ENCODE measurements at places on chromosomes 5 and 9.
A peak's percentile ranks its signal among the peaks of the same experiment; 100 is the strongest.

GRCh38 chr5:149174847-149175234, 33.5 kb downstream of the ABLIM3 start:
- DNase-seq = no peak

- no peak for DNase-seq
Observed at GRCh38 chr9:90290716-90291485, 351.7 kb downstream of the DIRAS2 start.

DNA sequence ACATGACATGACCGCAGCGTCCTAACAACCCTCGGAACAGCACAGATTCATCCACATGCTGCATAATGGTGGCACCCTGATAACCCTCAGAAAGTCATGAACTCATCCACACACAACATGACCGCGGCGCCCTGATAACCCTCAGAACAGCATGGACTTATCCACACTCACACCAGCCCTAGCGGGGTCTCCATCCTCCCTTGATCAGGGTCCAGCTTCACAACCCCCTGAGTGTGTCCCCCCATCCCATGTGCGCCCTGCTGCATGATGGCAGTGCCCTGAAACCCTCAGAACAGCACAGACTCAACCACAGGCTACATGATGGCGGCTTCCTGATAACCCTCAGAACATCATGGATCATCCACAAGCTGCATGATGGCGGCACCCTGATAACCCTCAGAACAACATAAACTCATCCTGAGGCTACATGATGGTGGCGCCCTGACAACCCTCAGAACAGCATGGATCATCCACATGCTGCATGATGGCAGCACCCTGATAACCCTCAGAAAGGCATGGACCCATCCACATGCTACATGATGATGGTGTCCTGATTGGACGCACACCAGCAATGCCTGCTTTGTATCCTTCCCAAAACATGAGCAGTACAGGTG, 28.3 kb downstream of the SLC6A3 start:
- no peak for DNase-seq

GRCh38 chr9:5586391-5586802, 42.5 kb upstream of the RIC1 start:
- no peak for DNase-seq

DNA sequence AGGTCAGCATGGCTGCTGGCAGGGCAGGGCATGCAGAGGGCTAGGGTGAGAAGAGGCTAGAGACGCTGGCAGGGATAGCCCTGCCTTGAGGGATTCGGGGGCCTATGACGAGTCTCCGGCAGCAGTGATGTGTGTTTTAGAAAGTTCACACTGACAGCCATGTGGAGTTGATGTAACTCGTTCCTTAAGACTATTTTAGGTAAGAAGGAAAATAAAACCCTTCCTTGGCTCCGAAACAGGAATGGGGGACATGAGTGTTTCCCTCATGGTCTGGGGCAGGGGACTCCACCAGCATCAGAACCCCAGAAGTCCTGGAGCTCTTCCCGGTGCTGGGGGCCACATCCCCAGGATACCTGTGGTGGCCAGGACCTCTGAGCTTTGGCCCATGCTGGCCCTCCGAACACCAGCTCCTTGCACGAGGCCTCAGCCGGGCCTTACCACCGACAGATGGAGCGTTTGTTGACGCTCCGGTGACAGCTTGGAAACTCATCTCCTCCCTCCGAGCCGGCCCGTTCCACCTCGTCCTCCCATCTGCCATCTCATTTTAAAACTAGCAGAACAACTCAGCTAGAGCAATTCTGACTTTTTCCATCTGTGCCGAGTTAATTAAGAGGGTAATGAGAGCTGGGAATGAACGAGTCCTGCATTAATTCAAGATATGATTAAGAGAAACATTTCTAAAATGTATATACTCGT, 337.7 kb downstream of the CDK5RAP2 start:
- peak; percentile 70 for DNase-seq

DNA sequence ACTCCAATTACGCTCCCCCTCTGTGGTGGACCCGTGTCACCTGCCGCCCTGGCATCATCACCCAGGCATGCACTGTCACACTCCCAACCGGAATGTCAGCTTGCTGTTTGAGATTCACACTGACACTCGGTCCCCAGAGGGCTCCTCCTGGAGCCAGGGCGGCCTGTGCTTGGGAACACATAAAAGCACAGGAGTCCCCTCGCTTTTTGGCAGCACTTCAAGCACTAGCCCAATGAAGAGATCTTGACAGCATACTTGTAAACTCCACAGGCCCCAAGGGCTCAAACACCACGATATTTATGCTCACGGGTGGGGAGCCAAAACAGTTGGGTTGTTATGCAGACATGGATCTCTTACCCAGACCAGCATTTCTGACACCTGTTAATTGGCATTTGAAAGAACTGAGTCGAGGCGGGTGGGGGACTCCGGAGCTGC, 90.8 kb upstream of the EGFLAM start:
- DNase-seq = peak; percentile 2

GRCh38 chr5:39130716-39131115, 56.5 kb upstream of the RICTOR start:
- DNase-seq = no peak

DNA sequence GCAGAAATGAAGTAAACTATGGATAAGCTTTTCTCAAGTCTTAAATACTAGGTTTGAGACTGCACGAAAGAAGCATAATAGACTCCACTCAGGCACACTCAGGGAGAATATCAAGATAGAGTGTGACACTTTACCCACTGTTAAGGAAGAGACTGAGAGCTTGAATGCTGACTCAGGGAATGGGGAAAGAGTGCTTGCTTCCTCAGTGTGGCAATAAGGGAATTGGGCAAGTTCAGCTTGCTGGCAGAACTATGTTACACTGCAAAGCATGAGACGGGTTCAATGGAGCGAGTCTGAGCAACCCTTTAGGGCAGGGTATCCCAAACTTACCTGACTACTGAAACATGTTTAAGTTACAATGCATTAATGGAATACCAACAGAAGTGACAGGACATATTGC, 237.7 kb upstream of the MEF2C start:
- DNase-seq = no peak

- no peak for DNase-seq
Observed at GRCh38 chr5:108430931-108431608, 49.2 kb upstream of the FBXL17 start.

DNA sequence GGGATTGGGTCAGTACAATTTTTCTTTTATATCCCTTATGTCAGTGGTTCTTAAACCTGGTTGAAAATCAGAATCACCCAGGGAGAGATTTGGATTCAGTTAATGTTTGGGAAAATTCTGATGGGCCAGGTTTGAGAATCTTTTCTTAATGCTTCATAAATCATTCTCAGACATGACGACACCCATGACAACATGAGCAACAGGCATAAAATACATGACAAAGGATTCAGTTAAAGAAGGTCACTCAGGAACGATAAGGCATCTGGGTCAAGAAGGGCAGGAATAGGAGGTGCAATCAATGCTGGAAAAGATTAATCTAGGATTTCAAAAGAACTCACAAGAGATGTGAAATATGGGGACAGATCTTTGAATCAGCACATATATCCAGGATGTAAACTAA, 41.8 kb downstream of the ELOVL7 start:
- DNase-seq = no peak

- DNase-seq = no peak
Observed at GRCh38 chr5:149824846-149825245, 94.7 kb downstream of the PPARGC1B start.

DNA sequence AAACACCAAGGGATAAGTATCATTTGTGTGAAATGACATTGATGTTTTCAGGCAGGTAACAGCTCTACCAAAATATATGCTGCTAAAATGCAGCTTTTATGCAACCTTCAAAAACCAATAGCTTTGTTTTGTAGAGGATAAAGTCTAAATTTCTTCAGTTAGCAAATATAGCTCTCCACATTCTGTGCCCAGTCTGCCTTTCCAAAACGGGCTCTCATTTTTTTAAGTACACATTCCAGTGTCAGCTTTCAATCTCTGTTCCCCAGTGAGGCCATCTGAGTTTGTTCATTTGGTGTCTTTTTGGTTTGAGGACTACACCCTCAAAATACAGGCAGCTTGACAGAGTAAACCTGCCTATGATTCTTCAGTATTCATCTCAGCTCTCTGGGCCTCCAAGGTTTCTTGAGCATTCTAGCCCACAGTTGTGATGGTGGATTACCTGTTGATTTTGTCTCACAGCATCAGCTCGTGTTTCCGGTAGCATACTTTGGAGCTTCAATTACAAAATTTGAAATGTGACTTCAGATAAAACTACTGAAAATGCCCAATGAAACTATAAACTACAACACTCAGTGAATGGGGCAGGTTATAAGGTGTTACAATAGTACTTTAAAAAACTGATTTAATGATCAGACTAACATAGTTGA, 55.7 kb downstream of the NR3C1 start:
- no peak for DNase-seq

- no peak for DNase-seq
Observed at GRCh38 chr5:141779503-141779973, 97.5 kb upstream of the ARAP3 start.

All from brain (organoid and tissue), 16 donors.